Skin of body (tissue), 3 donors: ENCODE measurements at places on chromosomes 5 and 9. TPM values are rescaled to one million over a fixed set of nuclear protein-coding genes. Genes with fewer than 3 reads are reported as not detected.
A peak's percentile ranks its signal among the peaks of the same experiment; 100 is the strongest.

- DNase-seq = no peak
Observed at GRCh38 chr9:128372188-128372641, 1.0 kb downstream of the URM1 start.

DNA sequence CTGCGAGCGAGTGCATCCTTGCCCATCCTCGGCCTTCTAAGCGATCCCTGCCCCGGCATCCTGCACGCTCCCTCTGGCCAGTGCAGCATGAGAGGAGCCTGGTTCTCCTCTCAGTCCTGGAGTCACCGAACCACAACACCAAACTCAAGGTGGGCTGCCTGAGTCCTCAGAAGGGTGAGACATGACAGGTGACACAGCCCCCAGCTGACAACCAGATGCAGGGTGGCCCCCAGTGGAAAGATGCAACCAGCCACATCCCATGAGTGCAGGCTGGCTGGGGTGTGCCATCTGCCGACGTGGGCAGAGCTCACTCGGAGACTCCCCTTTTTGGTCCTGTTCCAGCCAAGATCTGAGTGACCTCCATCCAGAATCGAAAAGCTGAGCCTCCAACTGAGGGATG is 58.4 kb downstream of the COL23A1 start:
- no peak for DNase-seq

GRCh38 chr5:32505756-32506155 is 61.2 kb upstream of the ZFR start:
- peak; percentile 88 for DNase-seq

GRCh38 chr5:2488593-2488992 is 262.9 kb downstream of the IRX2 start:
- no peak for DNase-seq

Gene NEUROG1
- not detected for total RNA-seq

DNA sequence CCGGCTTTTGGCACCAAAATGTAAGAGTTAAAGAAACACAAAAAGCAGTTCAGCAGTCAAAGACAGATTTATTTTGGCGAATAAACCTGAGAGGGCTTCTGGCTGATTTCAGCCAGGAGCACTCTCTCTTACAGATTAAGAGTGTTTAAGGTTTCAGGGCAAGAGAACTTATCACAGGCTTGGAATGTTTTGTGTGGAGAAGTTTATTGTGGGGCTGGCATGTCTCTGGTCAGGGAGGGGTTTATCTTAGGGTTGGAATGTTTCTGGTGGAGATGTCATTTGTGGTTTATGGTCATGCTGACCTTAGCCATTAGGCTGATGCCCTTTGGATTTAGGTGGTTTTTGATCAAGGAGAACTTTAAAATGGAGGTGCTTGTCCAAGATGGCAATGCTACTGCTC is 622.3 kb upstream of the PTPRD start:
- DNase-seq = no peak

- DNase-seq = no peak
Observed at GRCh38 chr9:117649126-117649525, 55.1 kb upstream of the TLR4 start.

DNA sequence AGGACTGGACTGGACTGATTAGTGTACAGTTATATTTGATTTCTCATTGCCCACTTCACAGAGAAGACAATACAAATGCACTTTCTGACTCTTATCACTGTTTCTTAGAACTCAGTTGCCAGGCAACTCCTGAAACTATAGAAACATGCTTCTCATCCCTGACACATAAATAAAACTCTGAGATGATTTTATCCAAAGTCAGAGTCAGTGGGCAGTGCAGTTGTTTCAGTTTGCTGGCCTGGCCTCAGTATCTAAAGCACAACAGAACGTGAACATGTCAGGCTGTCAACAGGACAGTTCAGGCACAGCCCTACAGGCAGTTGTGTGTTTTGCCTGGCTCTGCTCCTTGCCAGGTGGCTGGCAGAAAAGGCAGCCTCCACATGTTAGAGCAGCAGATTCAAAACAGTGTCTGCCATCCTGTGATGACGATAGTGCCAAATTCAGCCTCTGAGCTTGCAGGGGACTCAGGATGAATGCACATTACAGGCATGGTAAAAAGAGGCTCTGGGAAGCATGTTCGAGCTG is 65.1 kb upstream of the CCDC152 start:
- peak; percentile 22 for DNase-seq

Gene GTF2H2C
- 42.5 TPM for total RNA-seq

DNA sequence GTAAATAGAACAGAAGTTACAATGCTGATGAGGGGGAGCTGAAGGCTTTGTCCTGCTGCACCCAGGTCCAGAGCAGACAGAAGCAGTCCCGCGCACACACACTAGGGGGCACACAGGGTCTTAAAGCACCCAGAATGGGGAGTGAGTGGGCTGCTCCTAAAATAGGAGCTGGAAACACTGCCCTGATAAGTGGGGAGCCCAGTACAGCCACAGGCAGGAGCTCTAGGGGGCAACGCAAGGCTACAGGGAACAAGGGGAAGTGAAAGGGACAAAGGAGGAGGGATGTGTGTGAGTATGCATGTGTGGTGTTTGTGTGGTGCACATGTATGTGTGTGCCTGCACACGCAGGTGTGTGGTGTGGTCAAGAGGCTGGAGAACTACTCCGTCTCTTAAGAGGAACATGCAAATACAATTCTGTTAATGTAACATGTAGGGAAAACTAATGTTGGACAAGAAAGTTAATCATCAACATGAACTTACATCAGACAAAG is 191.5 kb downstream of the ROR2 start:
- peak; percentile 52 for DNase-seq

- no peak for DNase-seq
Observed at GRCh38 chr9:110143950-110144545, 63.9 kb downstream of the C9orf152 start.

- DNase-seq = no peak
Observed at GRCh38 chr5:54531546-54531945, 14.0 kb downstream of the SNX18 start.

- DNase-seq = no peak
Observed at GRCh38 chr5:1415626-1416360, 29.4 kb downstream of the SLC6A3 start.

DNA sequence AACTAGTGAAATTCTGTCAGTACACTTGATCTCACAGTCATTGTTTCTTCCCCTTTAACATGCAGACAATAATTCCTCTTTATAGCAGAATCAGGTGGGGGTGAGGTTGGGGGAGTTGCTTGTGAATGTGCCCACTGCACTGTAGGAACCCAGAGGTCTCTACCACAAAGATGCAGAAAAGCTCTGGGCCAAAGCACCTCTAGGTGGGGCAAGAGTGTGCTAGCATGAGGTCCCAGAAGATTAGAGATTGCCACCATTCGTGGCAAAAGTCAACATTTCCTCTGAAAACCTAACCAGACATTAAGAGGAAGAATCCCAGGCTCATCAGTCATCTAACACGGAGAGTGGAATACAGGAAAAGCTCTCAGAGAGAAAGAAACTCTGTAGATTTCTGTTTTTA is 74.5 kb downstream of the PTCD2 start:
- no peak for DNase-seq

- DNase-seq = no peak
Observed at GRCh38 chr5:123138774-123139173, 49.7 kb downstream of the PRDM6 start.

Gene CDH18
- 16.5 TPM for total RNA-seq

DNA sequence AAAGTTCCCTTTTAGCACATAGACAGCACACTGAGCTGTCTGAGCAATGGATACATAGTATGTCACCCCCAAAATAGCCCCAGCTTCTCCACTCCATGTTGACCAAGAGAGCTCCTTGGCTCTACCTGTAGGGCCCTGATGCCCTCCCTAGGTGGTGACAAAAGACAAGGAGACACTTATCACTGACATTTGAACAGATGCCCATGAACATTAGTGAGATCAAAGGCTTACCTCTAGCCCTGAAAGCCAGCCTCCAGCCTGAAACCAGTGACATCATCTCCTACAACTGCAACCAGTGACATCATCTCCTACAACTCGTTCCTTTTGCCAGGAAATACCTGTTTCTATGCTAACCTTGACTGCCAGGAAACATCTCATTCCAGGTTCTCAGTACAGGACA is 122.7 kb downstream of the FSTL4 start:
- DNase-seq = no peak

- DNase-seq = peak; percentile 55
Observed at GRCh38 chr5:170576602-170577535, 73.0 kb downstream of the KCNIP1 start.

Gene SLC6A19
- not detected for total RNA-seq

Gene TPM2
- total RNA-seq = 517 TPM

DNA sequence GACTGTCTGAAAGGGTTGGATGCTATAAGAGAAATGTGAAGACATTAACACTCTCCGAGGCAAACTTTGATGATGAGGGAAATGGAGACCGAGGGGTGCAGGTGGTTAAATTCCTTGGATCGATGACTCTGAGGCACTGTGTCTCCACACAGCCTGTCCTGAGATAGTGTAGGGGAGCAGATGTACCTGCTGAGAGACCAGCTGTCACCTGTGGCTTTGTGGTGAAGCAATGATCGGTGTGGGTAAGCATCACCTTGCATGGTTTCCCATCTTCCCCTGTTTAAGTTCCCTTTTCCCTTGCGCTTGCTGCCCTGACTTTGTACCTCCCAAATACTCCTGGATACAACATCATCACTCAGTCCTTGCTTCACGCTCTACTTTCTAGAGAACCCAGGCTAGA is 9.8 kb upstream of the MIER3 start:
- DNase-seq = no peak

DNA sequence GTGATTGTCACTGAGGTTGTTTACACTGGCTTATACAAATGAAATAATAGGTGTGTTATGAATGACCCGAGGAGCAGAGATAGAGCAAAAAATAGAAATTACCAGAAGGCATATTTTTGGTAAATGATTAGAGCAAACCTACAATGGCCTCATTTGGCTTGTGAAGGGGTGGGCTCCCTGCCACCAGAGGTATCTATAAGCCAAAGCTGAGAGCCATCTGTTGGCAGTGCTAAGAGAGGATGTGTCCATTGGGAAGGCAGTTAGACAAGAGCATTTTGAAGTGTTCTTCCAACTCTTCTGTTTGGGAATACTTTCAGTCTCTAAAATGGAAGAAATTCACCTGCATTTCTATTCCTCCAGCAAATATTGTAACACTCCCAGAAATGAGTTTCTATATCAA is 10.6 kb downstream of the NIPAL4 start:
- no peak for DNase-seq

DNA sequence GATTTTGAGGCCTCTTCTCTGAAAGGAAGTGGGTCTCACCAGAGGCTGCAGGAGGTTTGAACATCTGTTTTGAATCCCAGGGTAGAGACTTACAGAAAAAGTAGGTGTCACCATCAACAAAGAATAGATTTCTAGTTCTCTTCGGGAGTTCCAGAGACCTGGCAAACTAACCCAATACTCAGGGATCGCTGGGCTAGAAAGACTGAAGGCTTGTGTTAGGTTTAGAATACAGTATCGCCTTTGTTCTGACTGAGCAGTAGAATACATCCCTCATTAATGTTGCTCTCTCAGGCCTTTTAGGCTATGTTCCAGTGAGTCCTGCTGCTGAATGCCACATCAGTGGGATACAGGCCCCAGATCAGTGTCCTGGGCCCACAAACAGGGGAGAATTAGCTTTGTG is 27.2 kb downstream of the RUSC2 start:
- DNase-seq = no peak

DNA sequence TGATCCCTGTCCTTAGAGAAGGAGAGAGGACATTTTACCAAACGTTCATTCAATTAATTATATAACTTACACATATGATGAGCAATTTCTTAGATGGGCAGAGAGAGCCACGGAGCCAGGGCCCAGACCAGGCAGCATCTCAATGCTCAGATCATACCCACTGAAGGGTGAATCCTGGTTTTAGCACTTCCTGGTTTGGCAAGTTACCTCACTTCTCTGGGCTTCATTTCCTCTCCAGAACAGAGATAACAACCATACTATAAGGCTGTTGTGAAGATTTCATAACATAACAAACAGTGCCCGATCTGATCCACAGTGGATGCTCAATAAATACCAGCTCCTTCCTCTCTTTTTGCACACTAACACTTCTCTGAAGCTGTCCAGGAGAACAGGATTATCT is 271.1 kb downstream of the DENND1A start:
- DNase-seq = no peak

DNA sequence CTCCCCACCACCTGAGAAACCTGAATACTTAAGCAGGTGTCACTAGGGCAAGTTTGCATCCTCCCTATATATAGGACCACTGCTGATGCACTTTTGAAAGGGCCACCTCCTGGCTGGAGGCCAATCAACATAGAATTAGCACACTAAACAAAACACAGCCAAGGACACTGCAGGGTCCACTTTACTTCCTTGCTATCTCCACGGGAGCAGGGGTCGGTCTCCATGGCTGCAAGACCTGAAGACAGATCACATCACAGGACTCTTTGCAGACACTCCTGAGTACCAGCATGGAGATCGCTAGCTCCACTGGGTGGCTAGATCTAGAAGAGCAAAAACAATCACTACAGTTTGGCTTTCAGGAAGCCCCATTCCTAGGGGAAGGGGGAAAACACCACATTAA is 72.3 kb downstream of the C9orf153 start:
- no peak for DNase-seq

DNA sequence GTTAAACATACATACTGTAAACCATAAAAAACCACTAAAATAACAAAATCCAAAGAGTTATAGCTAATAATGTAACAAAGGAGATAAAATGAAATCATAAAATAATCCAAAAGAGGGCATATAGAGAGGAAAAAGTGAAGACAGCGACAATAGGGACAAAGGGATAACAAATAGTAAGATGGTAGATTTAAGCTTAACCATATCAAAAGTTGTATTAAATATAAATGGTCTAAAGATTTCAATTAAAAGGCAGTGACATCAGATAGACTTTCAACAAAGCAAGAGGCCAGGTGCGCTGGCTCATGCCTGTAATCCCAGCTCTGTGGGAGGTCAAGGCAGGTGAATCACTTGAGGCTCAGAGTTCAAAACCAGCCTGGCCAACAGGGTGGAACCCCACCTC is 54.7 kb upstream of the SREK1 start:
- DNase-seq = no peak

GRCh38 chr5:33840927-33841547 is 50.8 kb downstream of the ADAMTS12 start:
- DNase-seq = no peak

DNA sequence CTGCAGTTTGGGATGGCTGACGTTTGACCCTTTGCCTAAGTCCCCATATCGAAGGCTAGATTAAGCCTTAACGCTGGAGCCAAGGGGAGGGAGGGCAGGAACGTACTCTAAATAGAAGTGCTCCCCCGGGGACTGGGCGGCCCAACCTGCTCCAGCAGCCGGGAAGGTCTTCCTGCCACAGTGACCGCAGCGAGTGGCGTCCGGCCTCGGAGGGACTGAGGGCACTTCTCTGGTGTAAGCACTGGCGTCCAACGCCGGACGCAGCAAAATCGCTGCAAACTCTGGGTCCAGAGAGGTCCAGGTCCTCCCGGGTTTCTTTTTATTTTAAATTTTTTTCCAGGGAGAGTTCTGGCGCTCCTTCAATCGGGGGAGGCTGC is 505 bp upstream of the ACER2 start:
- DNase-seq = no peak

DNA sequence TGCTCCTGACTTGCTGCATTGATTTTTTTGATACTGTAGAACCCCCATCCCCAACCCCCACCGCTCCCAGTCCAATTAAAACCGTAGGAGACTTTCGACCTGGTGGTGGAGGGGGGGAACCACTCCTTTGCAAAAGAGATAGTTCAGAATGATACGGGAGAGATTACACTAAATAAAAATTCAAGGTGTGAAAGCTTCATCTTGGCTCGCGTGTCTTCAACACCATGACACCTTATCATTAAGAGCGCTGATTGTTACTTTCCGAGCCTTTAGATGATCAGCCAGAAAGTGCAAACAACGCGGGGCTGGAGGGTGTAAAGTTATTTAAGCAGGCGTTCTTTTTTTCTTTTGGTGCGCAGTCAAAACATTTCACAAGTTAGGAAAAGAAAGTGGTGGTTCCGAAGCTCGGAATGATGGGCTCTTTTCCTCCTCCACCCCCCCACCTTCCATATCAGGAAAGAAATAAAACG is 1.3 kb upstream of the ZNF462 start:
- DNase-seq = peak; percentile 55
